Naive thymus-derived CD8-positive, alpha-beta T cell (primary cell): ENCODE measurements at places on chromosomes 2 and 18. TPM values are rescaled to one million over a fixed set of nuclear protein-coding genes. Genes with fewer than 3 reads are reported as not detected.

Gene HOXD13
- polyA plus RNA-seq = not detected

Gene KCNS3
- polyA plus RNA-seq = not detected

Gene LYG1
- not detected for polyA plus RNA-seq

Gene SIX3
- not detected for polyA plus RNA-seq

Gene MGAT4A
- 310 TPM for polyA plus RNA-seq

Gene SERPINB4
- not detected for polyA plus RNA-seq

Gene DSG1
- not detected for polyA plus RNA-seq

Gene RNF103
- polyA plus RNA-seq = 4.4 TPM

Gene LYPD6
- polyA plus RNA-seq = not detected
